ENCODE measurements at places on chromosomes 7 and 10.

DNA sequence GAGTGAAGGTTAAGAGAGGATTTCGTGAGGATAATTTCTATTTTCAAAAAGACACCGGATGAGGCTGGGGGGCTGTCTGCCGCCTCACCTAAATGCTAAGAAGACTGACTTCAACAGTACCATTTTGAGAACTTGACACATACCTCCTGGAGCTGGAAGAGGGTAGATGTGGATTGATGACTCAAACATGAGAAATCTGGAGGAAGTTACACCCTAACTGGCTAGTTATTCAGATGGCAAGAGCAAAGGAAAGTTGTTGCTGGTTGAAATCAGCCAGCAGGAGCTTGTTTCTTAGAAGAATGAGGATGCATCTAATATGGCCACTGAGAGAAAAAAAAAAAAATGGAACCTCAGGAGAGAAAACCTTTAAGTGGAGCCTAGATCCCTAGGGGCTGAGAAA, 76.2 kb upstream of the KIAA1217 start:
- no peak for DNase-seq

GRCh38 chr10:1577373-1577770, 160.0 kb downstream of the ADARB2 start:
- DNase-seq = no peak

GRCh38 chr10:127216274-127216673, 19.9 kb upstream of the INSYN2A start:
- no peak for DNase-seq

DNA sequence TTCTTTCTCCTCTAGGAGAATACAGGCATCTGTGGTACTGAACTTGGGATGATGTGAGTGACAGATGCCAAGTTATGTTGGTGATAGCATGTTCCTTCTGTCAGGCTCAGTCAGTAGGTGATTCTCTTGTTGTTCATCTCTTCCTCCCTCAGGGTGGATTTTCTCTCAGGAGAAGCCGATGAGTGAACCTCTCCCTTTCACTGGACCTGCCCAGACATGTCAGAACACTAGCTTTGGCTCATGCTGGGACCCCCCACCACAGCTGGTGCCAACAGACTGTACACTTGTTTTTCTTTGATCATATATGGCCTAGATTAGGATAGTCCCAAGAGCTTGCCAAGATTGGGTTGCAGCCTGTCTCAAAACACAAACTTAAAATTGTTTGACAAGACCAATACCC, 129.4 kb downstream of the BMPER start:
- DNase-seq = no peak

- peak; percentile 36 for DNase-seq
These were observed 13.5 kb downstream of the SEMA3C start for GRCh38 chr7:80905334-80905733.

GRCh38 chr10:92222603-92223262, 68.1 kb downstream of the CPEB3 start:
- DNase-seq = peak; percentile 65

DNA sequence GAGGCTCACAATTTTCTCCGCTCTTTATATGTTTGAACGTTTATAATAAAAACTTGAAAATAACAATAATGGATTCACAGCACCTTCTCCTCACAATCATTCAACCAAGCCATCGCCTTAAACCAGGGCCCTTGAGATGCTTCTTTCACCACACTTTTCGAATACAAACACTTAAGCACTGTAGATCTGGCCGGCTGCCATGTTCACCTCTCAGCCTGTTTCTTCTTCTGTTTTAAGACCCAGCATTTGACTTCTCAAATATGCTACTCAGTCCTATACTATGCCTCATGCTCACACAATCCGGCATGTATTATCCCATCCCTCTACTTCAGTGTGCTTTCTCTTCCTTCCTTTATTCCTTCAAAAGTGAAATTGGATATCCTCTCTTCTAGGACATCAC, 280.6 kb downstream of the TFEC start:
- no peak for DNase-seq

- DNase-seq = no peak
These were observed 166.8 kb downstream of the USP6NL start for GRCh38 chr10:11444531-11445228.

DNA sequence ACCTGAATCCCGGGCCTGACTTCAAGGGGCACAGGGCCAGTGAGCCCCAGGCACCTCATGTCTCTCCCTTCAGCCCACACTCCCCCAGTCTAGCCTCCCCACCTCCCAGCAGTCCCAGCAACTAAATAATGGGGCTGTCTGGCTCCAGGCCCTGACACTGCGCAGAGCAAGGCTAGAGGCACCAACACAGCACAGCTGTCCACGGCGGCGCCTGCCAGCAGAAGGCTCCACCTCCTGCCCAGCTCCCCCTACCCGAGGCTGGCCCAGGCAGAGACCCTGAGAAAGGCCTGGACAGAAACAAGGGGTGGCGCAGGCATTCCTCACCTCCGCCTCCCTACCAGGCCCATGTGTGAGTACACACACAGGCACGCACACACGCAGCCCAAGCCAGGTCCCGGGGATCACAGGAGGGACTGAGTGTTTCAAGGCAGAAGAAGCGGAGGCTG, 6.1 kb downstream of the KCNH2 start:
- peak; percentile 59 for DNase-seq

DNA sequence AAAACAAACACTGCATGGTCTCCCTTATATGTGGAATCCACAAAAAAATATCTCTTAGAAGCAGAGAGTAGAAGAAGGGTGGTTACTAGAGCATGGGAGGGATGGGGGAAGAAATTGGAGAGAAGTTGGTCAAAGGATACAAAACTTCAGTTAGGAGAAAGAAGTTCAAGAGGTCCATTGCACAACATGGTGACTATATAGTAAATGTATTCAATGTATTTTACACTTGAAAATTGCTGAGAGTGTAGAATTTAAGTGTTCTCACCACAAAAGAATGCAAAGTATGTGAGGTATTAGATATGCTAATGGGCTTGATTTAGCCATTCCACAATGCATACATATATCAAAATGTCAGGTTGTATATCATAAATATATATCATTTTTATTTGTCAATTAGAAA, 232.0 kb upstream of the CELF2 start:
- peak; percentile 61 for DNase-seq

- DNase-seq = peak; percentile 56
These were observed 22.5 kb downstream of the CAV1 start for GRCh38 chr7:116547347-116547746.

DNA sequence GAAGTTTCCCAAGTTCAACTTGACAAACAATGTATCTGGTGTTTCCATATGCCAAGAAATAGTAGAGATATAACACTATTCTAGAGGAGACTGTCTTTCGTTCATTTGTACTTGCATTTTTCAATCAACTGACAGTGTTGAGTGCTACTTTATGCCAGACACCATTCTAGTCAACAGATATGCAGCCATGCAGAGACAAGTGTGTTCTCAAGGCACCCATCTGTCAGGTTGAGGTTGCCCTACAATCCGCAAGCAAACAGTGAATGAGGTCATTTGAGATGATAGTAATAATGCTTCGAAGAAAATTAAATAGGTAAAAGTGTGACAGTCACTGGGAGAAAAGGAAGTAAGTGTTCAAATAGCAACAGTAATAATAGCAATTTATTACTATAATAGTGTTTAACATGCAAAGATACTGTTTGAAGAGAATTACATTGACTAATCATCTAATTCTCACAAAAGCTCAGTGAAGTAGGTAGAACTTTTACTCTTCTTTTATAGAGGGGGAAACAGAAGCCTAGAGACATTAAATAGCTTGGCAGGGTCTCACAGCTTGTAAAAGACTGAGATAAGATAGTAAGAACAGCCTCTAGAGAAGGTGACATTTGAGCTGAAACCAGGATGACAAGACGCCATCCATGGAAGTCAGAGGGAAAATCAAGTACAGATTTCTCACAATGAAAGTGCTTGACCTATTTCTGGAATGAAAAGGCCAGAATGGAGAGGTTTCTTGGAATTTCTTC, 936.9 kb downstream of the SORCS3 start:
- DNase-seq = no peak

DNA sequence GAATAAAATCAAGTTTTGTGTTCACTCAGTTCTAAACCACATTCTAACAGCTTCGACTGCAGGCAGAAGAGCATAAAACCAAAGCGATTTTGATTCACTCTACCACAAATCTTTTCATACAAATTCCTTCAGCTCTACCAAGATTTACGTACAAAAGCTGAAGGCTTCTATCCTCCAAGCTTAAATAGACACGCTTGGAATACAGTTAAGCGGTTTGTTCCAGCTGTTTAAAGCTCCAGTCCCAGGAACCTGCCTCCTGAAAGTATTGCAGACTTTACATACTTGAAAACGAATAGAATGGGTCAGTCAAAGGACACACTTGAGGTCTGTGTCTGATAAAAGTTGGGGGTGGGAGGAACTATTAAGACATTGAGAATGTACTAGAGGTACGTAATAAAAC, 102.9 kb downstream of the MPP7 start:
- no peak for DNase-seq

DNA sequence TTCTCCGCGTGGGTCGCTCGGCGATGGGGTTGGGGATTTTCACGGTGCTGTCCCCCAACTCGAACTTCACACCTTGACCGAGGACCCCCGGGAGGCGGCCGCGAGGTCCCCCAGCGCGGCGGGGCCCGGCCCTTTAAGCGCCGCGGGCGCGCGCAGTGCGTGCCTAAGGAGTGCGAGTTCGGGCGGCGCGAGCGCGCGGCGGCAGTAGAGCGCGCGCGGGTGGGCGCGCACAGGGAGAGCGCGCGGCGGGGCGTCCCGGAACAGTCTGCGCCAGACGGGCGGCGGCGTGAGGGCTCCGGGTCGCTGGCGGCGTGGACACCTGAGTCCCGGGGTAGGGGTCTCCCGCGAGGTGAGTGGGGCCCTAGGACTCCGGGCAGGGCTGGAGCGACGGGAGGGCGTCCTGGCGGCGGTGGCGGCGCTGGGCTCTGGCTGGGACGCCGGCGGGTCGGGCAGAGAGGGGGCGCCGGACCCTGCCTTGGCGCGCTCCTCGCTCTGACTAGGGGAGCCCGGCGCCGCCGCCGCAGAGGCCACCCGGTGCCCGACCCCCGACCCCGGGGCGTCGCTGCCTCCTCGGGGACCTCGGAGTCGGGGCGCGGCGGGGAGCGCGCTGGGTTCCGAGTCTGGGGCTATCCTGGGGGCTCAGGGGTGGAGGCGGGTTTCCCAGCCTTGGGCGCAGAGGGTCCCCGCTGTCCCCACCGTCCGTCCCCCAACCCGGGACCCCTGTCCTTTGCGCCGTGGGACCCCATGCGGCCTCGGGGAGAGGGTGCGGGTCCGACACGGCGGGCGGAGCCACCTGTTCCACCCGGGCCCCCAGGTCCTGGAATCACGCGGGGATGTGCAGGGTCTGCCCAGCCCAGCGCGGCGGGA, at the start of gene PROSER2:
PROSER2 (plus strand) TSS at position 235 of the 867 bp plus-strand sequence. CDS start 28,722 bp downstream, outside the sequence.
- peak; percentile 60 for DNase-seq

DNA sequence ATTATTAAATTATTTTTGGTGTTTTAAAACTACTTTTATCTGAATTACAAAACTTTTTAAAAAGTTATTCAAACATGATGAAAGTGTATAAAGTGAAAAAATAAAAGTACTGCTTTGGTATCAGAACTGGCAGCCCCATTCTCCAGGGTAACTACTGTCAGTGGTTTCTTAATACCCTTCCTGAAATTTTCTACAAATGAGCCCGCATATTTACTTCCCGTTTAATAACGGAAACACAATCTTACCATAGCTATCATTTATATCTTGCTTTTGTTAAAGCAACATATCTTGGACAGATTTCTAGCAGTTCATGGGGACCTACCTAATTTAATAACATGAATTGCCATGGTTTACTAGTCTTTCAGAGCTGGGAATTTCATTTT, 249.9 kb downstream of the RNLS start:
- DNase-seq = no peak

DNA sequence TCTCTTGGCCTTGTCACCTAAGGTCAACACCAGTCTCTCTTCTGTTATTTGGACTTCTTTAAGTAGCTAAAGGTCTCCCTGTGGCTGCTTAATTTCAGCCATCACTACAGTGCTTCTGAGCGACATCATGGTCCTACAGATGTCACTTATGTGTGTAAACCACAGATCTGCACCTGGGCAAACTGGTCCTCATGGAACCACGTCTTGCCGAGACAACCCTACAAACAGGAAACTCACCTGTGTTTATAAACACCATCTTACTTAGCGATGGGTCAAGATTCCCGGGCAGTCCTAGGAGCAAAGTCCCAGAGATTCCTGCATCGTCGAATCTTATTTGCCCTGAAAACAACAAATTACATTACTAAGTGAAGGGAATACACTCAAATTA, 27.8 kb downstream of the KLF6 start:
- DNase-seq = no peak

DNA sequence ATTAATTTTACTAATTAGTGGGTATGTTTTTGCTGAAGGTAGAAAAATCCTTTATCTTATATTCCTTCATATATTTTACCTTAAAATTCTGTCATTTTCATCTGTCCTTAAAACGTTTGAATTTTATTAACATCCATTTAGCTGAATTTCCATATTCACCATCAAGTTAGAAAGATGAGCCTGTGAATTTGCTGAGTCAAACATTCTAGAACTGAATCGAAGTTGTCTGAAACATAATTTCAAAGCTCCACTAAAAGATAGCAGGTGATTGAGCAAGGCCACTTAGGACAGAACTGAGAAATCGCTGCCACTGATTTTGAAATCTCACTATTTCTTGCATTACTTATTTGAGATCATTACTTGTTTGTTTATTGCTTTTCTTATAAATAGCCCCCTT, 17.5 kb downstream of the HGF start:
- peak; percentile 44 for DNase-seq

DNA sequence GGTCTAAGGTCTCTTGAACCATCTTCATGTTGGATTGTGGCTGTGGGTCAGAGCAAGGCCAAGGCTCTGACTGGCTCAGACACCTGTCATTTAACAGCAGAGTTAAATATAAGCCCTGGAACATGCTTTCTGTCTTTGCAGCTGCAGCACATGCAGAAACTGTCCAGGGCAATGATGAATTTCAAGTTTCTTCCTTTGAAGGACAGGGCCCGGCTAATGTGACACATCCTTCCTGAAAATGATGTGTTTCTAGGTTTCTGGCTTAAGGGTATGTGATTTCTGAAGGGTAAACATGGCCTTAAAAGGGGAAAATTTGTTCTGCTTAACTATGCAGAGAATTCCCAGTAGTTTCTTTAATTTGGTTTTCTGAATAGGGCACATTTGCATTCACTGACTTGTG, 34.0 kb upstream of the SLC35B4 start:
- DNase-seq = no peak

- peak; percentile 65 for DNase-seq
These were observed 49.0 kb downstream of the ADD3 start for GRCh38 chr10:110056822-110057221.

- no peak for DNase-seq
These were observed 226.6 kb downstream of the ARHGAP12 start for GRCh38 chr10:31702005-31702404.

GRCh38 chr10:29604291-29604825, 30.4 kb downstream of the SVIL start:
- DNase-seq = no peak

- no peak for DNase-seq
These were observed 915.4 kb upstream of the AUTS2 start for GRCh38 chr7:68682910-68683309.

GRCh38 chr7:93147363-93147762, 822 bp downstream of the SAMD9L start:
- DNase-seq = peak; percentile 64

- DNase-seq = no peak
These were observed 82.9 kb downstream of the VIPR2 start for GRCh38 chr7:159061674-159062212.

Data from fibroblast of villous mesenchyme (primary cell).